Tracheal epithelial cell (primary cell): ENCODE measurements at places on chromosomes 16 and 17. TPM values are rescaled to one million over a fixed set of nuclear protein-coding genes. Genes with fewer than 3 reads are reported as not detected.

Gene UTS2R
- total RNA-seq = not detected in 2 replicates

Gene HOXB2
- total RNA-seq = 1.5 and 2.9 TPM in 2 replicates

Gene CDH3
- 536 and 1,334 TPM in 2 replicates for total RNA-seq

Gene SHCBP1
- 0.43 and 1.2 TPM in 2 replicates for total RNA-seq

Gene C17orf107
- 1.7 and 2.9 TPM in 2 replicates for total RNA-seq

Gene HIC1
- 3.0 and 3.6 TPM in 2 replicates for total RNA-seq

Gene MTHFSD
- total RNA-seq = 9.2 and 14.7 TPM in 2 replicates

Gene GPR179
- under 0.01 and 0.24 TPM in 2 replicates for total RNA-seq

Gene ARHGDIG
- total RNA-seq = 0.24 TPM in 1 of 2 replicates, not detected in the other

Gene CFAP97D1
- total RNA-seq = not detected in 2 replicates

Gene MYO18A
- total RNA-seq = 38.8 and 63.9 TPM in 2 replicates

Gene MYO15A
- under 0.01 TPM in 2 replicates for total RNA-seq

Gene FBXW10B
- total RNA-seq = 1.4 TPM in 1 of 2 replicates, not detected in the other

Gene SHISA6
- not detected in 2 replicates for total RNA-seq

Gene TP53TG3
- under 0.01 and 0.48 TPM in 2 replicates for total RNA-seq

Gene CTRB1
- not detected in 2 replicates for total RNA-seq

Gene PLA2G10
- total RNA-seq = 0.64 TPM in 1 of 2 replicates, not detected in the other

Gene TMC8
- total RNA-seq = 0.21 and 0.48 TPM in 2 replicates

Gene DLX4
- total RNA-seq = not detected in 2 replicates

Gene RCVRN
- total RNA-seq = under 0.01 TPM in 1 of 2 replicates, not detected in the other

Gene RARA
- total RNA-seq = 3.0 and 3.6 TPM in 2 replicates

Gene SETD6
- total RNA-seq = 21.9 and 22.6 TPM in 2 replicates

Gene HOXB7
- 0.21 and 1.4 TPM in 2 replicates for total RNA-seq

Gene CD300E
- under 0.01 TPM in 1 of 2 replicates, not detected in the other for total RNA-seq

Gene AGRP
- not detected in 2 replicates for total RNA-seq

Gene CMTM2
- not detected in 2 replicates for total RNA-seq

Gene HSPB9
- not detected in 2 replicates for total RNA-seq

Gene CCL3
- total RNA-seq = not detected in 2 replicates

Gene NEURL4
- 14.5 and 17.6 TPM in 2 replicates for total RNA-seq

Gene SPATA33
- total RNA-seq = 0.43 and 1.7 TPM in 2 replicates

Gene CYBC1
- 47.7 and 54.1 TPM in 2 replicates for total RNA-seq

Gene CSH2
- total RNA-seq = not detected in 2 replicates

Gene ALOX12
- total RNA-seq = 0.24 TPM in 1 of 2 replicates, not detected in the other

Gene CIBAR2
- total RNA-seq = not detected in 2 replicates

Gene CDH11
- 27.7 and 70.6 TPM in 2 replicates for total RNA-seq

Gene CACNG5
- total RNA-seq = not detected in 2 replicates

Gene PRR14
- total RNA-seq = 8.7 and 10.1 TPM in 2 replicates

Gene TERB1
- 0.21 and 0.24 TPM in 2 replicates for total RNA-seq

Gene ITGAD
- not detected in 2 replicates for total RNA-seq

Gene DOC2A
- total RNA-seq = 0.72 TPM in 1 of 2 replicates, not detected in the other

Gene KAT7
- 20.5 and 27.5 TPM in 2 replicates for total RNA-seq

Gene TBC1D3C
- not detected in 2 replicates for total RNA-seq

Gene C16orf86
- total RNA-seq = 0.85 and 1.7 TPM in 2 replicates

Gene STARD3
- 28.7 and 35.8 TPM in 2 replicates for total RNA-seq

Gene MMP25
- under 0.01 and 0.24 TPM in 2 replicates for total RNA-seq

Gene TRAF7
- 60.2 and 78.9 TPM in 2 replicates for total RNA-seq

Gene RNF43
- total RNA-seq = 4.6 and 6.0 TPM in 2 replicates

Gene NHLRC4
- under 0.01 TPM in 1 of 2 replicates, not detected in the other for total RNA-seq

Gene RASD1
- 3.6 TPM in 1 of 2 replicates, not detected in the other for total RNA-seq

Gene PIK3R5
- total RNA-seq = not detected in 2 replicates
